Activated CD4-positive, alpha-beta T cell treated with anti-CD3 and anti-CD28 coated beads, Interleukin-2, Interleukin-4, amounts not matched to agents 100 ng/mL and 50 ng/mL, durations not matched to agents 16 hours and 8 hours (primary cell): ENCODE measurements at places on chromosomes 6 and 20.

GRCh38 chr6:79810871-79811270, 136.5 kb downstream of the ELOVL4 start:
- DNase-seq, result no peak

GRCh38 chr6:155106456-155107115, 111.5 kb downstream of the TIAM2 start:
- peak; percentile 25 for DNase-seq

- DNase-seq, result no peak
Observed at GRCh38 chr6:56690519-56691285, 48.0 kb upstream of the DST start.

- DNase-seq, result no peak
Observed at GRCh38 chr6:141946502-141946901, 186.2 kb upstream of the GJE1 start.

- DNase-seq, result peak; percentile 30
Observed at GRCh38 chr6:73134588-73134987, 90.7 kb downstream of the KHDC1L start.

- DNase-seq, result no peak
Observed at GRCh38 chr6:149766156-149766769, 16.7 kb downstream of the PCMT1 start.

GRCh38 chr20:57003012-57003411, 263.4 kb downstream of the BMP7 start:
- DNase-seq, result no peak

DNA sequence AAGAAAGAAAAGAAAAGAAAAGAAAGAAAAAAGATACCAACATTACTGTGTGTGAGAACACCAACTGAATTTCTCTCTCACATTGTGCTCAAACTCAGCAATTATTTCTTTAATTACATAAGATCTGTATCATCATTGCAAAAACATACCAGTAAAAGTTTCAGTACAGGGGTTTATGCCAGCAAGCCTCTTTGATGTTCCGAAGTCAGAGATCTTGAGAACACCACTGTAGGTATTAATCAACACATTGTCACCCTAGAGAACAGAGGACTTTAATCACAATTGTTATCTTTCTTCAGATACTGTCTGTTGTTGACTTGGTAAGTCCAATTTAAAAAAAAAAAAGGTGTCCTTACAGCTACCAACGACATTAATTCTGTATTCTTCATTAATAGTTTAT, 60.9 kb upstream of the MAP7 start:
- no peak for DNase-seq

- DNase-seq, result no peak
Observed at GRCh38 chr20:39822667-39823066, 860.5 kb downstream of the DHX35 start.

DNA sequence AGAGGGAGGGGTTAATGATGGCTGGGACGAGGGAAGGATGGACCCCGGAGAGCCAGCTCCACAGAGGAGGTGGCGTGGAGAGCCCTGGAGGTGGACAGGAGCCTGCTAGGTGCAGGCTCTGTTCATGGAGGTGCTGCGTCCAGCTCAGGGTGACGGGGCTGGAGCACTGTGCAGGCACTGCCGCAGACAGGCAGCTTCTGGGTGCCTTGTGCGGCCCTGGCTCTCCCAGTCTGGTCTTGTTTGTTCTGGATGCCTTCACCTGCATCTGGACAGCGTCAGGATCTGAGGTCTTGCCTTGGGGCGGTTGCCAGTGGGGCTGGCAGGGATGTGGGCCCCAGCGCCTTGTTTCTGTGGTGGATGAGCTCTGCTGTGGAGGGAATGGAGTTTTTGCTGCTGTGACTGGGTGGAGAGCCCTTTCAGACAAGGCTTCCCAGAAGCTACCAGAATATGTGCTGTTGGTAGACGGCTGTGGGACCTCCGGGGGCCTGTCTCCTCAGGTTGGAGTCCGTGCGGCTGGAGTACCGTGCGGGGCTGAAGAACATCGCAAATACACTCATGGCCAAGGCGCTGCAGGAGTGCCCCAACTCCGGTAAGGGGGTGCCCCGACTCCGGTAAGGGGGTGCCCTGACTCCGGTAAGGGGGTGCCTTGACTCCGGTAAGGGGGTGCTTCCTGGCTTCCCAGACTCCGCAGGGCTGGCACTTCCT, 7.8 kb upstream of the C20orf204 start:
- no peak for DNase-seq

GRCh38 chr20:5741089-5741488, 9.1 kb upstream of the SHLD1 start:
- no peak for DNase-seq

GRCh38 chr20:46639587-46639986, 11.7 kb downstream of the SLC13A3 start:
- no peak for DNase-seq

DNA sequence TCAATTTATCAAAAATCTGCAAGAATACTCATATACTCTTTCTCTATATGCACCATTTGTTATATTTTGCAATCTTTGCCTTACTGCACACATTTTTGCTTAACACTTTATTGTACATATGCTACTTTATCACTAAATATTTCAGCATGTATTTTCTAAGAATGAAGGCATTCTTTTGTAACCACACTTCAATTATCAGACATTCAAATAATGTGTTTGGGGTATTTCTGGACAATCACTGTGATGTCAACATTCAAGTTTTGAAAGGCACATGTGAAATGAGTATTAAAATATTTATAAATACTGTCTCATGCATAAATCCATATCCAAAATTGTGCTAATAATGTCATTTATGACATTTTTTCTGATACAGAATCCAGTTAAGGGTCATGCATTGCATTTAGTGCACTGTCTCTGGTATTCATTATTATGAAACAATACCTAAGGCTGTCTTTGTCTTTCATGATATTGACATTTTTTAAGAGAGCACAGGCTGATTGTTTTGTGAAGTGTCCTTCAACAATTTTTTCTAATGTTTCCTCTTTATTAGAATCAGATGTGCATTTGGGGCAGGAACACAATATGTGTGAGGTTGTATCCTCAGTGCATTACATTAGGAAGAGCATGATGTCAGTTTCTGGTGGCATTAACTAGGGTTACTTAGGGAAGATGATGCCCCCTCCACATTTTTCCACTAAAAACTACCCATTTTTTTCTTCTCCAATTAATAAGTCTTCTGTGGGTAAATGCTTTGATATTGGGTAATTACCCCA, 105.7 kb downstream of the MTFR2 start:
- DNase-seq, result no peak

DNA sequence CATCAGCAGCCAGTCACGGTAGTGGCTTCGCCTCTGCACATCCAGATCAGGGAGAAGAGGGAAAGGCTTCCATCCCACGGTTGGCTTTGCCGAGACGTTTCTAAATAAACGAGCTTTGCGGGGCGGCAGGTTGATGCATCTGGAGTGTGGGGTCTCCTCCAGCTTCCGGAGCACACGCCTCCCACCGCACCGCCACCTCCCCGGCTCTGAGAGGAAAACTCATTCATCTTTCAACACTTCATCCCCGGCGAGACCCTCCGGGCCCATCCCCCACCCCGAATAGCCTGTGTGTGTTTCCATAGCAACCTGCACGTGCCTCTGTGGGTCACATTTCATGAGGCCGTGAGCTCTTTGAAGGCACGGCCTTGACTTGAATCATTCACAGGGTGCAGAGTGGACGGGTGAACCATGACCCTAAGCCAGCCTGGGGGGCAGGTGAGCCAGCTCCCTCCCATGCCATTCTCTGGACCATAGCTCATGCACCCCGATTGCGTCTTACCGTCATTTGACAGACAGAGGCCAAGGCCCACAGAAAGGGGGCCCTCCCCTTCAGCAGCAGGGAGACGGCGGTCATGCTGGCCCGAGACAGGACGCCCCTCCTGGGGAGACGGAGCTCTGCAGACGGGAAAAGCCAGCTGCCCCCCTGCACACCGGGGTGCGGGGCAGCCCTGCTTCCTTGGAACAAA, 16.2 kb upstream of the CHRNA4 start:
- no peak for DNase-seq

DNA sequence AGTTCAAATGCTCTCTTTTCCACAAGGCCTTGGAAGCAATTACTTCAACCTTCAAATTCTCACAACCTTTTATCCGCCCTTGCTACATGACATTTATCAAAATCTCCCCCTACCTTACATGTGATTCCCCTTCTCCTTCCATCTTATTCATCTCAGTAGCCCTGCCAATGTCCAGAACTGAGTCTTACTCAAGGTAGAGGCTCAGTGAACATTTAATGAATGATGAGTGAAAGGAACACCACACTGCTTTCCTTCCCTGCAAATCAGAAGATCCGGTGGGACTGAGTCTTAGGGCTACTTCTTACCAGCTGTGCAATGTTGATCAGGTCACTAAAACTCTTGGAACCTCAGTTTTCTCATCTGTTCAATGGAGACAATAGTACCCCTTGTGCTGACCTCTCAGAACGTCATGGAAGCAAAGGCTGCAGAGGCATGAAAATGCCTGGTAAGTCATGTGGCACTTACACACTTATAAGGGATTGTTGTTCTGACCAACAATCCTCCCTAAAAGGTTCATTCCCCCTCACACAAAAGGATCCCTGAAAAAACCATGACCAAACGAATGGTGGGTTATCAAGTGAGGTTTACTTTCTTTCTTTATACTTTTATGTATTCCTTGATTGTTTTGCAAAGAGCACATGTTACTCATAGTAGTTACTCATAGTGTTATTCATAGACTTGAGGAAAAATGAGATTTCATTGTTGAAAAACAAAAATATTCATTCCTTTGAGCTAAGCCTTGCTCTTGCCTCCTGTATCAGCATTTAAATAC, 6.5 kb downstream of the MDGA1 start:
- no peak for DNase-seq

DNA sequence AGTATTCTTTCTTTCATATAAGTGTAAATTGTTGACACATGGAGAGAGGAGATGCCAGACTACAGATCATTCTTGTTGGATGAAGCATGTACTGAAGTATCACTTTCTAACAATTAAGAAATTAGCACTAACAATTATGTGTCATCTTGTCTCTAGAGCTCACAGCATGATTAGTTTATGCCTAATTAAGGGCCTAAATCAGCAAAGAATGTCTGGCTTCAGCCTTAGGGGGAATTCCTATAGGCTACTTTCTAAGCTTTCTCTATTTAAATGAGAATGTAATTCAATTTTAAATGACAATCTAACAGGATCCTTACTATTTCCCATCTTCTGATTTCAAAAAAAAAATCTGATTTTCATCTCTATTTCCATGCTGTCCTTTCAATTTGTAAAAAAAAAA, 371.0 kb downstream of the EPHA7 start:
- no peak for DNase-seq

DNA sequence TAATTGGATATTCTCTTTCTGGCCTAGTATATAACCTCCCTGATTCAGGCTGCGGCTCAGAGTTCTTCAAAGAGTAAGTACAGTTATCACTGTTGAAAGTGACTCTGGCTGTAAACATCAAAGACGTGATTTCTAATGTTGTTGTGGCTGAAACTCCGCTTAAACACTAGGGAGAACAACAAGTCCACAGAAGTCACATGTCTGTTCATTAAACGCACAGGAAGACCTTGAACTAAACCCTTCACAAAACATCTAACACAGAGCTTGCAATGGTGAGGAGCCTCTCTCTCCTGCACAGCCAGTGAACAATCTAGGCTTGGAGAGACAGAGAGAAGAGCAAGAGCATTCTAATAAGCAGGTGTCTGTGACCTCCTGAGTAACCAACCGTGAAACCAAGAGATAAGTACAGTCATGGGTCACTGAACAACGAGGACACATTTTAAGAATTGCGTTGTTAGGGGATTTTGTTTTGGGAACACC, 249.3 kb downstream of the PRKN start:
- DNase-seq, result no peak

- no peak for DNase-seq
Observed at GRCh38 chr20:31515072-31515774, 981 bp downstream of the HM13 start.

DNA sequence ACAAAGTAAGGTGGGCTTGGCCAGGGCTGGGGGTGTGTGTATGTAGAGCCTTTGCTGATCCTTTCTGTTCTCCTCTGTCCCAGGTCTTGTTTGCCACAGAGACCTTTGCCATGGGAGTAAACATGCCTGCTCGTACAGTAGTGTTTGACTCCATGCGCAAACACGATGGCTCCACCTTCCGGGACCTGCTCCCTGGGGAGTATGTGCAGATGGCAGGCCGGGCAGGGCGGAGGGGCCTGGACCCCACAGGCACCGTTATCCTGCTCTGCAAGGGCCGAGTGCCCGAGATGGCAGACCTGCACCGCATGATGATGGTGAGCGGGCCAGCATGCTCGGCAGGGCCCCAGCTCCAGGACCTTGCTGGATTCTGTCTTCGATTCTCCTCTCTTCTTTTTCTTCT, 6.2 kb downstream of the DXO start:
- no peak for DNase-seq

GRCh38 chr20:22597303-22597702, 12.9 kb upstream of the FOXA2 start:
- no peak for DNase-seq

- DNase-seq, result no peak
Observed at GRCh38 chr20:51017251-51017650, 5.7 kb downstream of the KCNG1 start.

GRCh38 chr6:148509800-148510581, 167.4 kb downstream of the SASH1 start:
- DNase-seq, result no peak

DNA sequence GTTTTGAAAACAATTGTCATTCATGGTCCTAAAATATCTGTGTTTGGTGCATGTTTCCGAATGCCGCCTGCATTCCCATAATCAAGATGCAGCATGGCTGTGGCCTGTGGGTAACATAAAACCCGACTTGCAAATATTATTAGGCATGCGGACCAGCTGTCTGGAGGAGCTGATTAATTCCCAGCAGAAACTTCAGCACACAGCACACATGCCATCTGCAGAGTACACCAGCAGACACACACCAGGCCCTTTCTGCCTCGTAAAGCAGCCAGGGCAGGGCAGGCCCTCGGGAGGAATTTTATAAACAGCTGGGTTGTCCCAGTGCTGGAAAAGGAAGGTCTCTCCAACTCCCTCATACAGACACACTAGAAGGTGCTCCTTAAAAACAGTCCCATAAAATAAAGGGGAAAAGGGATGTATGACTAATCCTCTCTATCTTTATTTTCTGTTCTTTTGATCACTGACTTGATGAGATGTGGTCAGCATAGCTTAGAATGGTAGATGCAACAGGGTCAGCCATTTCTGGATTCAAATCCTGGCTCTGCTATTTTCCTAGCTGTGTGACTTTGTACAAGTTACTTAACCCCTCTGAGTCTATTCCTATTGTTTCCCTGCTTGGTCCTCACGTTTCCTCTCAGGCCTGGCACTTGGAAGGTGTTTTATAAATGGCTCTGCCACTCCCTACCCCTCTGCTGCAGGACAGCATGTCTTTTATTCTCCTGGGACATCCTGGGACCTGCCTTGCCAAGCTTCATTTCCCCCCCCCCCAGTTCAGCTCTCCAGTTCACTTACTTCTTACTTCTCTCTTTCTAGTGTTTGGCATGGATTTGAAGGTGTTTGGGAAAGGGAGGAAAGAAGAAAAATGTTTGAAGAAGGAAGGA, 85.9 kb upstream of the TRAF3IP2 start:
- DNase-seq, result no peak

DNA sequence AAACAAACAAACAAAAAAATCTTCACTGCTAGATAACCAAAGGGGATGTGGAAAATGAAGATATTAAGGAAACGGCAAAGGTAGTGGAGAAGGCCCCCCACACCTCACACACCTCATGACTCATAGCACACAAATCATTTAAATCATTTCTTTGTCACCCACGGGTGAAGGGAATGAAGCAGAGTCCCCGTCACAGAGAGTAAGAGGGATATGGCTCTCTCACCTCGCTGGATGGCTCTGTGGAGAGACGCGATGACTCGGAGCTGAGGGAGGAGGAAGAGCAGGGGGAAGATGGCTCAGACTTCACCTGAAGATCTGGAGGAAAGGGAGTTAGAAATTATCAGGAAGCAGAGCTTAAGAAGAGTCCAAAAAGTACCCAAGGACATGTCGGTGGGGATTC, 1.2 kb downstream of the ATF6B start:
- peak; percentile 17 for DNase-seq
